ENCODE measurements at places on chromosomes 13 and 19. TPM values are rescaled to one million over a fixed set of nuclear protein-coding genes. Genes with fewer than 3 reads are reported as not detected.

Gene ZNF724
- total RNA-seq: 7.3 TPM

Gene CABP5
- not detected for total RNA-seq

Gene FPR3
- not detected for total RNA-seq

Gene KRTDAP
- total RNA-seq: not detected

Gene NLRP7
- total RNA-seq: not detected

Gene CNFN
- 8.2 TPM for total RNA-seq

Gene RAX2
- not detected for total RNA-seq

Gene ERICH4
- total RNA-seq: not detected

Gene TEX26
- not detected for total RNA-seq

Gene CASP14
- total RNA-seq: not detected

Gene KANK3
- total RNA-seq: 1.2 TPM

Gene LRG1
- total RNA-seq: not detected

Gene ZNF320
- 21.5 TPM for total RNA-seq

Gene KLK4
- not detected for total RNA-seq

Gene KLK6
- 0.39 TPM for total RNA-seq

Gene CTXN1
- 0.39 TPM for total RNA-seq

Gene CEACAM5
- total RNA-seq: not detected

Gene SLC25A41
- not detected for total RNA-seq

Gene SYNE4
- 8.5 TPM for total RNA-seq

Gene IFNL1
- total RNA-seq: not detected

Gene KLK14
- total RNA-seq: not detected

Gene CATSPERD
- total RNA-seq: not detected

Gene TBCB
- total RNA-seq: 173 TPM

Gene RFPL4A
- total RNA-seq: not detected

Gene ETHE1
- total RNA-seq: 189 TPM

Gene ATXN8OS
- not detected for total RNA-seq

Gene SHC2
- not detected for total RNA-seq

Gene ENOX1
- total RNA-seq: 1.6 TPM

Gene FFAR1
- total RNA-seq: not detected

Gene DNAJC15
- 43.6 TPM for total RNA-seq

Gene OR10H1
- not detected for total RNA-seq

Gene FSD1
- total RNA-seq: 1.7 TPM

Gene COX7A1
- 4.9 TPM for total RNA-seq

Gene FOXO1
- 0.79 TPM for total RNA-seq

Gene NLRP4
- total RNA-seq: not detected

Gene MCOLN1
- total RNA-seq: 6.8 TPM

Gene VSTM1
- total RNA-seq: not detected

Gene KPNA3
- total RNA-seq: 28.2 TPM

Gene RXFP2
- not detected for total RNA-seq

Gene URAD
- total RNA-seq: not detected

Gene KASH5
- not detected for total RNA-seq

Gene CGB2
- not detected for total RNA-seq
